ENCODE measurements at places on chromosomes 12 and 14.

- DNase-seq = no peak
Measured at GRCh38 chr12:97778111-97778510, 315.5 kb downstream of the RMST start.

GRCh38 chr12:109154451-109155438 is 38.4 kb downstream of the ACACB start:
- DNase-seq = peak; percentile 91

- DNase-seq = peak; percentile 12
Measured at GRCh38 chr14:31405599-31406232, 14.6 kb downstream of the HEATR5A start.

DNA sequence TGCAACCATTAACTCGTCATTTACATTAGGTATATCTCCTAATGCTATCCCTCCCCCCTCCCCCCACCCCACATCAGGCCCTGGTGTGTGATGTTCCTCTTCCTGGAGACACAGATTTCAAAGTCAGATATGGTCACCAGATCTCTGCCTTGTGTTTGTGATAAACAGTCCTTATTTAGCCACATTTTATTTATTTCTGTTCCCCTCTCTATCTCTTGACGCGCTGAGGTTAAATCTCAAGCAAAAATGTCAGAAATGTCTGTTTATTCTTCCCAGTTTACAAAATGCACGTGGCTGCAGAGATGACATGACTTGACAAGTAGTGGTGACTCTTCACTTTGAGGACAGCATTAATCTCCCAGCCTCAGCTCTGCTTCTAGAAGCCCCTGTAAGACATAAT is 11.5 kb upstream of the RASSF3 start:
- DNase-seq = no peak

- DNase-seq = no peak
Measured at GRCh38 chr12:105342464-105342863, 12.0 kb downstream of the C12orf75 start.

DNA sequence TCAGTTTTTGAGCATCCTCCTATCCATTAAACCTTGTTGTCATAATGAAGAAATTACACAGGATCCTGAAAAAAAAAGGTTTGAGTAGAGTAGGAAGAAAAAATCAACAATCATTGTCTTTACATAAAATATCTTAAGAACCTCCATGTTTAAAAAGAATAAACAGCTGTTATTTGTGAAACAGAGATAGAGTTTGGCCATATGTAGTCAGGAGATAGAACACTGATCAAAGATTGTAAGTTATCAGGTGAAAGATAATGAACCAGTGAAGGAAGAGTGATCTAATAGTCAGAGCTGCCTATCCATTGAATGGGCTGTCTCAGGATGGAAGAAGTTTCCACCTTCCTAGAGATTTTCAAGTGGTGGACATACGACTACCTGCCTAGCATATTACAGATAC is 397.1 kb downstream of the SOX5 start:
- DNase-seq = no peak

DNA sequence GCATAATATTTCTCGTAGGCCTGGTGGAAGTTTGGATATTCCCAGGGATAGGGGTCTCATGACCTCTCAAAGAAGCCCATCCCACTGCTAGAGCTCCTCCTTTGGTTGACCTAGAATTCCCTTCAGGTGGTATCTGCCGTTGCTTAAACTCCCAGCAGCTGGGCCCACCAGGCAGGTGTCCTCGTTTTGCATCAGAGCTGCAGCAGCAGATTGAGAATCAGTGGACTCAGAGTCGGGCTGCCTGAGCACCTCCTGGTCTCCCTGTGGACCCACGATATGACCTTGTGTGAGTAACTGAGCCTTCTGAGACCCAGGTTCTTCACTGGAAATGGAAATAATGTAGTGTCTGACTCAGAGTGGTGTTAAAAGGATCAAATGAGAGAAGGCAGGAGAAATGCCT is 132.7 kb downstream of the PAPOLA start:
- DNase-seq = no peak

- DNase-seq = no peak
Measured at GRCh38 chr14:25090256-25090655, 40.3 kb upstream of the STXBP6 start.

- DNase-seq = no peak
Measured at GRCh38 chr12:68012712-68013111, 23.5 kb downstream of the IFNG-AS1 start.

- no peak for DNase-seq
Measured at GRCh38 chr14:44928793-44929192, 33.0 kb downstream of the KLHL28 start.

DNA sequence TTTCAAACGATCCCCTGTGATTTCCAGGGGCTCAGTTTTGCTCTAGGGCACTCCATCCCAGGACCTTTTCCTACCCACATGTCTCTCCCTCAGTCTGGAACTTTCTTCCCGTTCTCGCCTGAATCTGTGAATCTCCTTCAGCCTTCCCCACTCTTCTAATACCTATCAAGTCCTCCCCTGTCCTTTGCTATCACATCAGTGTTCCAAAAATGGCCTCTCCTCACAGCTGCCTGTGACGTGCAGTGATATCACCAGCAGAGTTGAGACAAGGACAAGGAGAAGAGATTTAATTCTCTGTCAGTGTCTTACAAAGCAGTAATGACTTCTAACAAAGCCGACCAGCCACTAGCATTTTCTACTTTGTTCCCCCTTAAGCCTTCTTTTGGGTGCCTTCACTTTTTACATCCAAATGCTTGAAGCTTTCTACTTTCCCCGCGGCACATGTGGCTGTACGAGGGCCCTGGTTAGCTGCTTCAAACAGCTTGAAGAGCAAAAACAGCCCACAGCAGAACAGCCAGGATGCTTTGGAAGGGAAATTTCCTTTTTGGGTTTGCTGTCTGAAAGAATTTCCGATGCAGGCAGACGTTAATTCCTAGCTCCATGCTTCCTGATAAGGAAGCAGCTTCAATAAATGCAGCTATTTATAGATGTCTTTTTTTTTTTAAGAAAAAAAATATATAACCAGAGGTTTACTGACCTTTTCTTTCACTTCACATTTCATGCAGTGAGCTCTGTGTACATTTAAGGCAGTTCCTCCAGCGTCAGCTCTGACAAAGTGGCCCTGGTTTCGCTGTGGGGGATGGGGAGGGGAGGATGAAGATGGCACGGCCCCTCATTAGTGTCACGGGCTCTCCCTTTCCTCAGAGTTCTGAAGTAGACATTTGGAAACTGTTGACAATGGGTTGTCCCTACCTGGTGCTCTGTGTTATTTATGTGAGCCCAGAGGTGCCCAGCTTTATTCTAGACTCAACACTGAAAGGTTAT is 109.3 kb downstream of the ETV6 start:
- DNase-seq = no peak

DNA sequence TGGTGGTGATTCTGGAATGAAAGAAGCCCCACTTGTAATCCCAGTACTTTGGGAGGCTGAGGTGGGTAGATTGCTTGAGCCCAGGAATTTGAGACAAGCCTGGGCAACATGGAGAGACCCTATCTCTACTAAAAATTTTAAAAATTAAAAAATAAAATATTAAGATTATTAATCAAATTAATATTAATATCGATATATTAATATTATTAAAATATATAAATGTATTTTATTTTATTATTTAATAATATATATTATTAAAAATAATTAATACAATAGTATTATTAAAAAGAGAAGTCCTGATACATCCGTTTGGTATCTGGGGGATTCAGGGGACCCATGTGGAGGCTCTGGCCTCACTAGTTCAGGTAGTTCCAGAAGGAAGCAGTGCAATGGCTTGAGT is 68.7 kb downstream of the FOXN4 start:
- no peak for DNase-seq

GRCh38 chr12:2559931-2560330 is 234.8 kb upstream of the FKBP4 start:
- no peak for DNase-seq

GRCh38 chr12:83016218-83016835 is 329.6 kb downstream of the TMTC2 start:
- no peak for DNase-seq

DNA sequence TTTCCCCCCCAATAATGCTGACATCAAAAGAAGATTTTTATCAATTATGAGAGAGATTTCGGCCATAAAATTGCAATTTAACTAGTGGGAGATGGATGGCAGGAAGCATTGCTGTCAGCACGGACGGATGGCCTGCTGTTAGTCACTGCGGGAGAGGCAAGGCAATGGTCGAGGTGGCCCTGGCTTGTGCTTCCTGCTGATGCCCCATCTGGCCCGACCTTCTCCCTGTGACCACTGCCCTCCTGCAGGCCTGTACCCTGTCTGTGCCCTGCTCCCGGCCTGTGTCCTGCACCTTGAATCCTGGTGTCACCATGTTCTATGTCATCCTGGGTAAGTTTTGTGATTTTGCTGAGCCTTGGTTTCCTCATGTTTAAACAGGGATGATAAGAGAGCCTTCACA is 67.6 kb downstream of the ADCK1 start:
- DNase-seq = no peak

GRCh38 chr12:52362118-52362726 is 5.1 kb downstream of the KRT85 start:
- DNase-seq = peak; percentile 6

DNA sequence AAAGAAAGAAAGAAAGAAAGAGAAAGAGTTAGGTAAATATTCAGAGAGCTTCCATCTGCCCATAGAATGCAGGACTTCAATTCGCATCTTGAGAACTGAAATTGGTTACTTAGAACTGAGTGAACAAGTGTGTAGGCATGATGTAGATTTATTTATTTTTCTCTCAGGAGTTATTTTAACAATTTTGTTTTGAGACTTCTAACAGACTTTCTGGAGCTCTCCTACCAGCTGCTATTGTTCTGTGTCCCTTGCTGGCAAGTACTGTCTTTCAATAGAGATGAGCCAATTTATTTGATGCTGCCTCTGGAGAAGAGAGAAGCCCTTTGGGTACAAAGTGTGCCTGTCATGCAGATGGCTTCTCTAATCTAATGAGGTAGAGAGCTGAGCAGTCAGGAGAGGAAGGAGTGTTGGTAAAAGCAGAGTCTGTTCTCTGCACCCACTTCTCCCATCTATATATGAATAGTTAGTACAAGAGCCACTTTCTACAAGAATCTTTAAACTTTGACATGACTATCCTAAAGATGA is 67.0 kb downstream of the SYT1 start:
- DNase-seq = no peak

- no peak for DNase-seq
Measured at GRCh38 chr12:3195337-3195736, 118.2 kb downstream of the TSPAN9 start.

GRCh38 chr12:109963743-109964429 is 32.3 kb downstream of the GIT2 start:
- DNase-seq = no peak

DNA sequence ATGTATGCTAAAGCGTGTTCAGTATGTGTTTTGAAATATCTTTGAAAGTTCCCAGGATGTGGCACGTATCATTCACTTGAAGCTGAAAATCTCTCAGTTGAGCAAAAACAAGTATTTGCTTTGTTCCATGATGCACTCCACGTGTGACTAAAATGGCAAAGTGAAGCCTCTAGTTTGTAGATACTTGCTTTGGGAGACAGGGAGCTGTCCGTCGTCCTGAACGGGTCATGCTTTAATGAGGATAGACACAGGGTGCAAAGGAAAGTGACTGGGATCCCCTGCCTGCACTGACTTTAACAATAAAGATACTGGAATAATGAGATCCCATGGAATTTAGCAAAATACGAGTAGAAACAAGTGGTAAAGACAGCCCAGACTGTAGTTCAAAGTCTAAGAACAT is 991.4 kb downstream of the NRXN3 start:
- peak; percentile 3 for DNase-seq

GRCh38 chr12:13116259-13116658 is 12.8 kb upstream of the GSG1 start:
- no peak for DNase-seq

GRCh38 chr14:29548948-29549370 is 378.7 kb downstream of the PRKD1 start:
- peak; percentile 47 for DNase-seq

DNA sequence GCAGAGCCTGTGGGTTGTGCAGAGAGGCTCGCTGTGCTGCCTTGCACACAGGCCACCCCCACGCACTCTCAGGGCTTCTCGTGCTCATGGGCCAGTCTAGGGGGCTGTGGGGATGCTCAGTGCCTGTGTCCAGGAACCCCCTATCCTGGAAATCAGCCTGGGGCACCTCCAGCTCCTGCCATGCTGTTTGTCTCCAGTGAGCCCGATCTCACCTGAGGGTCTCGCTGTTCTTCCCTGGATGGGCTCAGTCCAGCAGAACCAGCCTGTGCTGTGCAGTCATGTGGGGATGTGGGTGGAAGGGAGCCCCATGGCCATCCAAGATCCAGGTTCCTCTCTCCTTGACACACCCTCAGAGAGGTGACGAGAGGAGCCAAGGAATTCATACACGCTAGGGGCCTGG is 26.7 kb downstream of the SERPINA1 start:
- DNase-seq = no peak

- DNase-seq = no peak
Measured at GRCh38 chr14:58479975-58480374, 52.5 kb downstream of the KIAA0586 start.

DNA sequence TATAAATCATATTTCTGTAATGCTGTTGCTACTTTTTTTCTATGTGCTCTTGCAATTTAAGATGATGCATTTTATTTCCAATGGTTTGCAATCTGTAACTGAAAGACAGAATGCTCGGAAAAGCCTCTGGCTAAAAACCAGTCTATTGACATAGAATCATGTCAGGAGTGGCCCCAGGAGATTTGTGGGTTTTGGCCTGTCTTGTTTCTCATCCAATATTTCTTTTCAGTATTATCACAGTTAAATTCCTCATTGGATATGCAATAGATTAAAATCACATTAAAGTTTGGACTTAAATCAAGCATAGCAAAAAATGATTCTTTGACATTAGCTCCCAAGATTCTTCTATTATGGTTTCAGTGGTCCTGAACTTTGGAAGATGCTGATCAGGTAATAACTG is 19.1 kb upstream of the SLC38A2 start:
- no peak for DNase-seq

- DNase-seq = no peak
Measured at GRCh38 chr14:79369359-79370332, 841.7 kb downstream of the DIO2 start.

GRCh38 chr14:69879175-69880043 is at the start of gene SMOC1:
Gene SMOC1, plus strand, starts transcription at chr14:69879416. Its CDS starts 263 bp downstream, at chr14:69879679.
- no peak for DNase-seq

GRCh38 chr14:92414690-92415445 is 91.9 kb downstream of the SLC24A4 start:
- no peak for DNase-seq

DNA sequence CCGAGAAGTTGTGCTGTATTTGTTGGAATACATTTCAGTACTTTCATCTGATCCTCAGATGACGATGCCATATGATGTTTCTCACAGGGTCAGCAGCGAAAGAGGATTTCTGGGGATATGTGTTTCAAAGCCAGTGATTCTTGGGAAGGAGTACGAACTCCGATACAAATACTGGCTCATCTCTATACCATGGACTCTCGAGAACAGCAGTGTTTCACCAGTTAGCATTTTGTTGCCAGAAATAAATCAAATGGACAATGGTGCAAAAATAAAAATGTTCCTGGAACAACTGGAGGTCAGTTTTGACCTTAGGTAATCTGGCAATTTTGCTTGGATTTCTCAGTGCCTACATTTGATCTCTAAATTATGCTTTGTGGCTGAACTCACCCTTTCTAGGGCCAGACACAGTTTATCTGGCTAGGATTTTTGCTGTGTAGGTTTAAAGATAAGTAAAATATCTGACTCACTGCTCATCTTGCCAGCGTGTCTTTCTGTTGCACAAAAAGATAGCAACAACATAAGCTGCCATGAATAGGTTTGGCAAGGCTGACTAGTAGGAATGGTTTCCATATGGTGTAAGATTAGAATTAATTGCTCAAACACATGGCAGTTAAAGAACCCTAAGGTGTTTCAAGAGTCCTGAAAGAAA is 11.0 kb upstream of the MGP start:
- peak; percentile 87 for DNase-seq

Measured in erythroblast (primary cell).